ENCODE measurements at places on chromosomes 4 and X.

GRCh38 chr4:1602655-1603412 lies 81.3 kb downstream of the FAM53A start:
- no peak for DNase-seq

GRCh38 chr4:78119698-78120097 lies 62.6 kb downstream of the FRAS1 start:
- no peak for DNase-seq

DNA sequence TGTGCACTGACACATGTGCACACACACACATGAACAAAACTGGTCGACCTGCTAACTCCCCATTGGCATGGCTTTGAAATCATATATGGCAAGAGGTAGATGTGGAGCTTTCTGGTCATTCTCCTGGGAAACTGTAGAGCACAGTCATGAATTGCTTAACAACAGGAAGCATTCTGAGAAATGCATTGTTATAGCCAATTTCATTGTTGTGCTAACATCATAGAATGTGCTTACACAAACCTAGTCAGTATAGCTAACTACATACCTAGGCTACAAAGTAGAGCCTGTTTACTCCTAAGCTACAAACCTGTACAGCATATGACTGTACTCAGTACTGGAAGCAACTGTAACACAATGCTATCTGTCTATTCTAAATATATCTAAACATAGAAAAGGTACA lies 134.2 kb upstream of the SH3RF1 start:
- DNase-seq, result no peak

DNA sequence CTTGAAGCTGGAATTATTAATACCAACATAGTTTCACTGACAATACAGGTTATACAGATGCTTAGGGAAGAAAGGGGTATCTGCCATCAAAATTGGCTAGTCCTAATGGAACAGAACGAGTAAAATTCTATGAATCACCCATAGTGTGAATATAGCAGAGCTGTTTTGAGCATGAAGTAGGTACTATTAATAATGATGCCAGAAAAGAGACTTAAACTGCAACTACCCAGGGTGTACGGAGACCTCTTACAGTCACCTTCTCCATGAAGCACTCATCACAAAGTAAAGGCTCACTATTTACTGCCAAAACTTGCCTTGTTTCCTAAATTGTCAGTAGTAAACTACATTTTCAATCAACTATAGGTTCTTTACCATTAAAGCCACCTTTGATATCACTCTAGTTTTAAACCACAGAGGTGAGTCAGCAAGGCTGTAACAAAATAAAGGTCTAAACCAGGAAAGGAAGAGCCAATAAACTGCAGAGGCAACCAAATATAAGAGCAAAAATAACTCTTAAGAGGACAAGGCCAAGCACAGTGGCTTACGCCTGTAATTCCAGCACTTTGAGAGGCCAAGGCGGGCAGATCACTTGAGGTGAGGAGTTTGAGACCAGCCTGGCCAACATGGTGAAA lies 114.4 kb downstream of the FRYL start:
- no peak for DNase-seq

- DNase-seq, result no peak
Observed at GRCh38 chr4:1500966-1501753, 94.9 kb upstream of the NKX1-1 start.

DNA sequence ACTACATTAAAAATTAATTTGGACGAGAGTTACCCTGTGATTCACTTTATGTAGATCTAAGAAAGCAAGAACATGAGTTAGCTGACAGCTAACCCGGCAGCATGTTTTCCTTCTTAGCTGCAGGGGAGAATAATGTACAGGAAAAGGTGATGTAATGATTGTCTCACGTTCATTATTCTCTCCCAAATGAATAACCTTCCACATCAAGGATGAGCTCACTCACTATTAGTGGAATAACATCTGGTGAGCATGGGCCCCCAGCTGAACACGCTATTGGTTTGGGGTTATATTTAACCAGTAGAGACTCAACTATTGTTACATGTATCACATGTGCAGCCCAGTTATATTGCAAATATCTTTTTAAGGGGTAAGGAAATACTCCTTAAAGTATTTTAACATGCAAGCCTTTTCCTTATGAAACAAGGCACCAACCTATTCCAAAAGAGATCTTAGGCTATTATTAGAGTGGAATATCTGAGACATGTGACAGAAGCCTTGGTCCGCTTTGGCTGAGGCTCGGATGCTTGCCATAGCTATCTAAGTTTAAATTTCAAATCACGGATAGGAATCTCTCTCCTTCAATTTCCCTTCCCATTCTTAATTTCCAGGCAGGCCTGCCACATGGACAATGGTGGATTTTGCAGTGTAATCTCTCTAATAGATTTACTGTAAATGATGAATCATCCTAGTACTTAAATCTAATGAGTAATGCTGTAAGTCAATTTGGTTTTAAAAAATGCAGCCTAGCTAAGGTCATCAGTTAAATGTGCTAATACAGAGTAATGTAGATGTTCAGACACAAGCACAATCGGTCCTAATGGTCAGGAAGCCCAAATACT lies 99.0 kb upstream of the OTUD4 start:
- no peak for DNase-seq

- no peak for DNase-seq
Observed at GRCh38 chr4:157895205-157895604, 277.6 kb downstream of the GASK1B start.

Measured in T1000 (cell line).